Occipital lobe (tissue), 3 donors: ENCODE measurements at places on chromosomes 12 and 14. TPM values are rescaled to one million over a fixed set of nuclear protein-coding genes. Genes with fewer than 3 reads are reported as not detected.

The LHX5 gene
- not detected for total RNA-seq

The KLHDC1 gene
- total RNA-seq: 15.9 TPM

The REM2 gene
- 1.7 TPM for total RNA-seq

The BDKRB1 gene
- total RNA-seq: not detected

The SMIM41 gene
- not detected for total RNA-seq

The PLEK2 gene
- 0.47 TPM for total RNA-seq

The MRPL51 gene
- 36.5 TPM for total RNA-seq

DNA sequence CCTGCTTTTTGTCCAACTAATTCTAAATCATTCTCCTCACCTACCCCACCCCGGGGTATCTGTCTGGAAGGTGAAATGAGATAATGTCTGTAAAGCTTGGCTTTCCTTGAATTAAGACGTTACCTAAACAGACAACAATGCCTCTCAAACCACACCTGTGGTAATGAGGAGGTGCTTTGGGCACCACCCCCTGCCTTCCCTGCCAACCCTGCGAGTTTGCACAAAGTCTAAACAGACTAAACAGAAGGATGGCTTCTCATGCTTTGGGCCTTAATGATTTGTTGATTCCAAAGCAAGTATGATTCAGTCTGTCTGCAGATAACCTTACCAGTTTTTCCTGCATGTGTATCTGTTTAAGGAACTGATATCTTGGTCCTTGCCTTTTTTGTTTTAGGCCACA is 82.4 kb downstream of the ZFC3H1 start:
- no peak for DNase-seq

DNA sequence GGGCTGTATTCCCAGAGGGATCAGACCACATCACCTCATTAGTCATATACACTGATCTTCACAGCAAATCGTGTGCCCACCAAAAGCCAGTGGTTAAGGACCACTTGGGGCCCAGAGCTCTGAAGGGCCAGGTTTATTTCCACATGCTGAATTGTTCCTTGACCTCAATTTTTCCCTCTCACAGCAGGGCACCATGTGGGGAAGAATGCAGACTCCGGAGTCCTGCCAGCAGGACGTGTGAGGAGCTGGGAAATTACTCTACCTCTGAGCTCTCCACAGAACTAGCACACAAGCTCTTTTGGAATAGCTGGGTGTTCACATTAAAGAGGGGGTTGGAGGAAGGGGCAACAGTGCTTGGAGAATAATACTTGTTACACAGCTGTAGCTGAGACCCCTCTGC is 57.6 kb upstream of the SEL1L start:
- no peak for DNase-seq

DNA sequence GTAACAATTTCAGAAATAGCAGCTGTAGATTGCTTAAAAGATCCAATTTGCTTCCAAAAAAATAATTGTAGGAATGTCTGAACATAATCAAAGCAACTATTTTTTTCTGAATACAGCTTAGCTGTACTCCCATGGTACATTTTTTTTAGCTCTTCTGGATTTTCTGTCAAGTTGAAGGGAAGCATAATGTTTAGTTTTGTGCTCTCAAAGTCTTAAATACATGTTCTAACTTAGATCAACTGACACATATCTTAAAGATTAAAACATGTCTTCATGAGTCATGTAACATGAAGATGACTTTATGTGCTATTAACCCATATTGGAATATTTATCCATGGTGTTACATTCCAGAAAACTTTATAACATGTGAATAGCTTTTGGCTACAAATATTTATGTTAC is 255.7 kb downstream of the BTG1 start:
- DNase-seq: no peak

- DNase-seq: no peak
Observed at GRCh38 chr14:60723116-60723906, 840 bp downstream of the SIX4 start.

DNA sequence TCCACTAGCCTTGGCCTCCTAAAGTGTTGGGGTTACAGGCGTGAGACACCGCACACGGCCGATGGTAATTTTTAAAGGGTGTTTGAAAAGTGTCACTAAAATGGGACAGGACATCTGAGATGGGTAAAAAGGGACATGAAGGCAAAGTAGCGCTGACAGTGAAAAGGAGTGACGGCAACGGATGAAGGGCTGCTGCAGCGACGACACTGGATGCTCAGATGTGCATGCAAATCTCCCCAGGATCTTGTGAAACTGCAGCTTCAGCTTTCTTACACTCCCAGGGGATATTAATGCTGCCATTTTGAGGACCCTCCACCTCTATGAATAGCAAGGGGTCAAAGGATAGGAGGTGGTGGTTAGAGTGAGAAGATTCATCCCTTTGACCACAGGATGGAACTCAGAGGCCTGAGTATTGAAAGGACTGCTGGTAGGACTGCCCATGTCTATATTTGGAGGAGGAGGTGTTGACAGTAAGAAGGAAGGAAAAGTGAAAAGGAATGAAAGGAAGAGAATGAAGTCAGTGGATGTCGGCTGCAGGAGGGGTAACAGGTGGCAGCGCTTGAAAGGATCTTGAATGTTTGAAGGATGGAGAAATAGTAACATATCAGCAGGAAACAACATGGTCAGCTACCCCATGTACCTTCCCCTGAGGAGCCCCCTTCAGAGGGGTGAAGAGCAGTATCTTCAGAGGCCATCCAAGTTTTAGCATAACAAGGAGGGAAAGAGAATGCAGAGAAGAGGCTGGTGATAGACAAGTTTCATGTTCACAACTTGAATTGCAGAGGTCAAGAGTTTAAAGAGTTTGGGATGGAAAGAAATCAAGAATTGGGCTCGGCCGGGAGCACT is 37.1 kb downstream of the CLIP1 start:
- no peak for DNase-seq

DNA sequence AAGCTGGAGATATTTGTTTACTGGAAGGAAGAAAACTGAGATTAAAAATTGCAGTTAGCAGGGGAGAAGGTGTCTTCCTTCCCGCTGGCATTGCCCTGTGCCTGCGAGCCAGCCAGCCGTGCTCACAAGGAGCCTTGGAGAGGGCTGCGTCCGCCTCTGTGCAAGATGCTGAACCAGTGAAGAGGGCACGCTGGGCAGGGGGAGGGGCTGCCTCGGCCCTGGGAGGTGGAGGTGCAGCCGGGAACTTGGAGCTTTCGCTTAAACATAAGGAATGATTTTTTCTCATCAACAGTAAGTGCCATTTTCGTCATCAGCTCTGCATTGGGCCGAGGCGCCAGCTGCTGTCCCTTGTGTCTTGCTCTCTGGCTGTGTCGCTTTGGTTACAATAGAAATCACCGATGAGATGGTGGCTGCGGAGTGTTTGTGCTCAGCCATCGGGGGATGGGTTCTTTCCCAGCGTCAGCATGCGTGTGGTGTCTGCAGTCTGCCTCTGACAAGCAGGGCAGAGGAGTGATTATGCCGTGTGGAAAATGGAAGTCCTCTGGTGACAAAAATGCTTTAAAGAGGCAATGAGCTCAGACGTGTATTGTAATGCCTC is 97.3 kb downstream of the ESR2 start:
- DNase-seq: peak; percentile 80

- no peak for DNase-seq
Observed at GRCh38 chr12:9753498-9753897, 7.2 kb downstream of the CD69 start.

- no peak for DNase-seq
Observed at GRCh38 chr12:91672130-91672529, 473.5 kb downstream of the BTG1 start.

DNA sequence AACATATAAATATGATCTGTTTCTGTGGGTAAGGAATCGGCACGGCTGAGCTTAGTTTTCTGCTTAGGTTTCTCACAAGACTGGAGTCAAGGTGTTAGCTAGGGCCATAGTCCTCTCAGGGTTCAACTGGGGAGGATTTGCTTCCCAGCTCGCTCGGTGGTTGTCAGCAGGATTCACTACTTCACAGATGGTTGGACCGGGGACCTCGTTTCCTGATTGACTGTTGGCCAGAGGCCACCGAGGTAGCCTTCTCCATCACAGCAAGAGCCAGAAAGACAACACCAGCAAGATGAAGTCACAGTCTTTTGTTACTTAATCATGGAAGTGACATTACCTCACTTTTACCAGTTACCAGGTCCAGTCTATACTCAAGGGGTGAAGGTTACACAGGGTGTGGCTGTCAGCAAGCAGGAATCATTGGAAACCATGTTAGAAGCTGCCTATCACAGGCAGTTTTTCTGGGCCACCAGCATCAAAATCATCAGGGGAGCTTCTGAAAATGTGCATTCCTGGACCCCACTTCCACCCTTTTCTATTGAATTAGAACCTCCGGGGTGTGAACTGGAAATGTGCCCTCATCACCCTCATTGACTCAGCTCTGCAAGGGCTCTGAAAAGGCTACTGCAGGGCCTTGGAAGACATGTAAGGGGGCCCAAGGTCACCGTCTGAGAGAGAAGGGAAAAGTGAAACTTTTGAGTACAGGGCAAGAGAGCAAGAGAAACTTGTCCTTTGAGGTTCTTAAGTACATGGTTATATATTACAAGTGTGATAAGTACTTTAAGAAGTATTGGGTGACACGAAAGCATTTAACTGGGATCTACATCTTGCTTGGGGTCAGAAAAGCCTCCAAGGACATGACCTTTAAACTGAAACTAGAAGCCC is 10.9 kb downstream of the COPS7A start:
- DNase-seq: no peak

GRCh38 chr12:116937640-116938039 is 26.9 kb downstream of the FBXW8 start:
- no peak for DNase-seq

DNA sequence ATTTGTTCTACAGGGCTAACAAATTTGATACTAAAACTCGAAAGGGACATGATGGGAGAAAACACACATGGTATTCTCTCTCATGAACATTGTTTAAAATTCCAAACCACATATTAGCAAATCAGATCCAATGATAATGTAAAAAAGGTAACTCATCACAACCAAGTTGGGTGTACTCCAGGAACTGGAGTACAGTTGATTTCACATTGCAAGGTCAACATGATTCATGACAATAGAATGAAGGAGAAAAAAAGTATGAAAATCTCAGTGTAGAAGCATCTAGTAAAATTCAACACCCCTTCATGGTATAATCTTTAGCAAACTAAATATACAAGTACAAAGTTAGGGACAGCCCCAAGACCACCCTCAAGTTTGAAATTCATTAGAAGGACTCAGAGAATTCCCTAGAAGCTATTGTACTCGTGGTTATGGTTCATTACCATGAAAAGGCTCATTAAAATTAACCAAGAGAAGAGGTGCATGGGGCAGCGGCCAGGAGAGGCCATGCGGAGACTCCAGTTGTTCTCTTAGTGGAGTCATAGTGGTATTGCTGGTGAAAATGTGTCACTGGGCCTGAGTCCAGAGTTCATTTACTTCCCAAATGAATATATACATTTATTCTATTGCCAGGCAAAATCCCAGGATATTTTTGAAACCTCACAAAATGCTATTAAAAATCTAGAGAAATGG is 3.1 kb upstream of the CDCA4 start:
- DNase-seq: no peak

DNA sequence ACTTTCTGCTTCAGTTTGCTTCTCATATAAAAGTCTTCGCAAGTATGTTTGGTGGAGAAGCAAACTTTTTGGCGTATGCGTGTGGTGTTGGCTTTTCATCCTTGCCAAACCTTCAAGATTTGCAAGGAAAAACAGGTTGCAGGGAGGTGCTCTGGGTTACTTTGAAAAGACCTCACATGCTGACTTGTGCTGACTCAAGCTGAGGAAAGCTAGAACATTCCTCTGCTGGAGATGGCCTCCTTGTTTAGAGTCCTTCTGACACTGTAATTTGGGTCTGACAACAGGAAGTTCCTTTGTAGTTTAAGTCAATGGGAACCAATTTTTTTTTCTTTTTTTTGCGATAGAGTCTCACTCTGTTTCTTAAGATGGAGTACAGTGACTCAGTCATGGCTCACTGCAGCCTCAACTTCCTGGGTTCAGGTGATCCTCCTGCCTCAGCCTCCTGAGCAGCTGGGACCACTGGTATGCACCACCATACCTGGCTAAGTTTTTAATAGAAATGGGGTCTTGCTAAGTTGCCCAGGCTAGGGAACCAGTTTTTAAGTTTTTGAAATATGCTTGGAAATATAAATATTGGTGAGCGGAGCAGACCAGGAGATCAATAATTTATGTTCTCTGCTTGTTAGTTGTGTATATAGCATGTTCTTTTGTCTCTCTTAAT is 2.6 kb upstream of the ACACB start:
- DNase-seq: no peak

GRCh38 chr14:92657457-92658142 is 90.8 kb downstream of the LGMN start:
- no peak for DNase-seq

DNA sequence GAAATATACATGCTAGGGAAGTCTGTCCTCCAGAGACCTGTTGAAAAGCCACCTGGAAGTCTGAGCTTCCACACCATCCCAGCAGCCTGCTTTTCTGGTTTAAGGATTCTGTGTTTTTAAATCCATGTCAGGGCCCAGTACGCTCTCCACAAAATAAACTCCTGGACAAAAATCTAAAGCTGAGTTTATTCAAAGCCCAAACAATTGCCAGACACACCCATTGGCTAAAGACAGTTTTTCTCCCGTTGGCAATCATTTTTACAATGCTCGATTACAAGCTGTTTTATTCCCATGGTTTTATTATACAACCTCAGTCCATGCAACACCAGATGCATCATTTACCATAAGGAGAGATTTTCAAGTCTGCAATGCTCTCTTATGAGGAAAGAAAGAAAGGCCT is 94.5 kb downstream of the MYRFL start:
- DNase-seq: no peak

GRCh38 chr12:101743724-101744472 is 4.6 kb upstream of the SYCP3 start:
- no peak for DNase-seq
